ENCODE measurements at places on chromosomes 7 and 10.

- peaks cover 58% of the 10 kb centered on the region for H3K4me1 ChIP-seq
- no peak for DNase-seq
- H3K27ac ChIP-seq, result no peak overlapping the region
- no peaks in the 10 kb centered on the region for H3K27me3 ChIP-seq
- no peak overlapping the region for H3K4me3 ChIP-seq
- peaks cover 5% of the 10 kb centered on the region for H3K36me3 ChIP-seq
These were observed 62.4 kb downstream of the COA1 start for GRCh38 chr7:43666938-43667337.

- peaks cover 19% of the 10 kb centered on the region for H3K27me3 ChIP-seq
- DNase-seq, result no peak
- no peaks in the 10 kb centered on the region for H3K36me3 ChIP-seq
- no peaks in the 10 kb centered on the region for H3K4me1 ChIP-seq
- no peak overlapping the region for H3K4me3 ChIP-seq
These were observed 27.6 kb downstream of the COBL start for GRCh38 chr7:51288896-51289622.

GRCh38 chr7:69282946-69283345, 315.3 kb upstream of the AUTS2 start:
- H3K4me1 ChIP-seq, result no peaks in the 10 kb centered on the region
- no peaks in the 10 kb centered on the region for H3K27me3 ChIP-seq
- H3K4me3 ChIP-seq, result no peak overlapping the region
- no peak for DNase-seq

DNA sequence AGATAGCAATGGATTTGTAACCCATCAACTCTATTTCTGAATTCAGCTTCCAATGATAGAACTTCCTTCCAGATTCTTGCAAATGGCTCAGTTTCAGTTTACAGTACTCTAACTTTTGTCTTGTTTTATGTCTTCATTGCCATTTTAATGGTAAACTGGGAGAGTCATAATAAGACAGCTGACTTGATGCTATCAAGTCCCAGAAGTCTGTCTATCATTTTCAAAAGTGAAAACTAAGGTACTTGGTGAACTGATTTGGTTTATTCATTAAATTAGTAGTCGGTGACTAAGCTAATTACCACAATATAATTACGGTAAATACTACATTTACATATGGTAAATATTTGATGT, 25.0 kb downstream of the RTKN2 start:
- no peak overlapping the region for H3K4me3 ChIP-seq
- H3K36me3 ChIP-seq, result no peaks in the 10 kb centered on the region
- no peak for DNase-seq
- H3K27me3 ChIP-seq, result no peaks in the 10 kb centered on the region

DNA sequence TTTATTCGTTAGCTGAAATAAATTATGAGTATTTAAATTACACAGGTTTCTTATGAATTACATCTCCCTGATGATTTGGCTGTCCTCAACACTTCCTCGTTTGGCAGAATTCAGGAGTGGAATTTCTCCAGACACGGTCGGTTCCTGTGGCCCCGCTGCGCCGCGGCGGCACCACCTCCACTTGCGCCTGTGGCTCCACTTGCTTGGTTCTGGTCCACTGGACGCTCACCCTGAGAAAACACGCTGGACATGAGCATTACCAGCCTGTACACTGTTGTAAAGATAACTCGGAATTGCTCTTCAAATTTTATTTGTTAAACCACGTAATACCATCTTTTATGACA, 85.3 kb downstream of the ZNF33B start:
- H3K4me1 ChIP-seq, result peaks cover 42% of the 10 kb centered on the region
- peaks cover 10% of the 10 kb centered on the region for H3K36me3 ChIP-seq
- no peaks in the 10 kb centered on the region for H3K27me3 ChIP-seq
- H3K27ac ChIP-seq, result peak overlapping the region; percentile 94

DNA sequence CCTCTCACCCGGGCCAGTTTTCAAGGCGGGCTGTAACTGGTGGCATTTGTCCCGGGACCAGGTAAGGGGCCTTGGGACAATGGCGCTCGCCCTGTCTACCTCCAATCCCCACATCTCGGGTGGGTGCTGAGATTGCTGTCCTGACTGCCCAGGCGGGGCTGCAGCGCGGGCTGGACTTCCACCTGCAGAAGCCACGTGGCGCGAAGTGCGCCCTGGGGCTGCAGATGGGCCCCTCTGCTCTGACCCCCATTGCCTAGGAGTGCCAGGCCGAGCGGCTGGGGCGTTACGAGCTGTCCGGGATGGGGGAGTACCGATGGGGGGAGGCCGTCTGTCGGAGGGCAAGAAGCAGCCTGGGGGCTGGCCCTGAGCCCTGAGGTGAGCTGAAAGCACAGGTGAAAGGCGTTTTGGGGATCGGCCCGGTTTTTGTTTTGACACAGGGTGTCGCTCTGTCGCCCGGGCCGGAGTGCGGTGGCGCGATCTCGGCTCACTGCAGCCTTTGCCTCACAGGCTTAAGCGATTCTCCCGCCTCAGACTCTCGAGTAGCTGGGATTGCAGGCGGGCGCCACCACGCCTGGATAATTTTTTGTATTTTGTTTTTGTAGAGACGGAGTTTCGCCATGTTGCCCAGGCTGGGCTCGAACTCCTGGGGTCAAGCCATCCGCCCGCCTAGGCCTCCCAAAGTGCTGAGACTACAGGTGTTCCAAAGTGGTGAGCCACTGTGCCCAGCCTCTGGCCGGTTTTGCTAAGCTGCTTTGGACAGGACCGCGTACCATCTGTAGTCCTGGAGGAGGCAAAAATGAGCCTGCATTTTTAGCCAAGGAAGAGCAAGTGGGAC, at the start of gene SFXN2:
SFXN2 (plus strand) TSS at position 16 of the 835 bp plus-strand sequence. CDS start 12,001 bp downstream, outside the sequence.
- H3K36me3 ChIP-seq, result peaks cover 14% of the 10 kb centered on the region
- H3K4me3 ChIP-seq, result peak within 1 kb of the TSS; percentile 97
- H3K27me3 ChIP-seq, result no peaks in the 10 kb centered on the region
- DNase-seq, result peak; percentile 20
- H3K4me1 ChIP-seq, result peaks cover 48% of the 10 kb centered on the region

DNA sequence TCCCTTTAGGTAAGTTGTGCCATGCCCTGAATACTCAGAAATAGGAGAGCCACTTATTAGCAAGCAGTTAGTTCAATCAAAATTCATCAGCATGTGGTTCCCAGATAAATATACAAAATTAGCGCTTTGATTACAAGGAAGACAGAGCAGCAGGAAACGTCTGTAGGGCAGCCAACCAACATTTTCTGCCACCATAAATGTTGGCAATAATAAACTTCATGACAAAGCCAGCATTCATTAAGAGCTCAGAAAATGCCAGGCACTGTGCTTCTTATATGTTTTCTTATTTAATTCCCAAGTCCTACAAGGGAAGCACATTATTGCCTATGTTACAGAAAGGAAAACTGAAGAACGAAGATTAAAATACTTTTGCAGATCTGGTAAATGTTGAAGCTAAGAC, 22.0 kb upstream of the ABCB5 start:
- no peak overlapping the region for H3K4me3 ChIP-seq
- no peaks in the 10 kb centered on the region for H3K4me1 ChIP-seq
- DNase-seq, result no peak
- H3K27me3 ChIP-seq, result peaks cover 11% of the 10 kb centered on the region

DNA sequence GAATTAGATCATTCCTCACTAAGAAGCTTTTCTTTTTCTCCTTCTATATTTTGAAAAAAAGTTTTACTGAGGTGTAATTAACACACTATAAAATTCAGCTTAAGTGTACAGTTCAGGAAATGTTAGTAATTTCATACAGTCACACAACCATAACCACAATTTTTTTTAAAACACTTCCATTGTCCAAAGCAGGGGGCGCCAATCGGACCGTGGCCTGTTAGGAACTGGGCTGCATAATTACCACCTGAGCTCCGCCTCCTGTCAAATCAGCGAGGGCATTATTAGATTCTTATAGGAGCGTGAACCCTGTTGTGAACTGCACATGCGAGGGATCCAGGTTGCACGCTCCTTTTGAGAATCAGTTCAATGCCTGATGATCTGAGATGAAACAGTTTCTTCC, 427.1 kb downstream of the TFEC start:
- H3K27ac ChIP-seq, result no peak overlapping the region
- DNase-seq, result no peak
- H3K4me3 ChIP-seq, result no peak overlapping the region
- no peaks in the 10 kb centered on the region for H3K27me3 ChIP-seq
- no peaks in the 10 kb centered on the region for H3K4me1 ChIP-seq

DNA sequence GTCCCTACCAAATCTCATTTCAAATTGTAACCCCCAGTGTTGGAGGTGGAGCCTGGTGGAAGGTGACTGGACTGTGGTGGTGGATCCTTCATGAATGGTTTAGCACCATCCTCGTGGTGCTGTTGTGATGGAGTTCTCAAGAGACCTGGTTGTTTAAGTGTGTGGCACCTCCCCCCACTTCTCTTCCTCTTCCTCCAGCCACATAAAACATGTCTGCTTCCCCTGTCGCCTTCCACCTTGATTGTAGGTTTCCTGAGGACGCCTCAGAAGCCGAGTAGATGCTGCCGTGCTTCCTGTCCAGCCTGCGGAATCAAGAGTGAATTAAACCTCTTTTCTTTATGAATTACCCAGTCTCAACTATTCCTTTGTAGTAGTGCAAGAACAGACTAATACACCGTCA, 21.0 kb downstream of the GRB10 start:
- DNase-seq, result no peak
- no peaks in the 10 kb centered on the region for H3K36me3 ChIP-seq
- H3K27ac ChIP-seq, result no peak overlapping the region
- peaks cover 12% of the 10 kb centered on the region for H3K4me1 ChIP-seq
- H3K27me3 ChIP-seq, result no peaks in the 10 kb centered on the region

DNA sequence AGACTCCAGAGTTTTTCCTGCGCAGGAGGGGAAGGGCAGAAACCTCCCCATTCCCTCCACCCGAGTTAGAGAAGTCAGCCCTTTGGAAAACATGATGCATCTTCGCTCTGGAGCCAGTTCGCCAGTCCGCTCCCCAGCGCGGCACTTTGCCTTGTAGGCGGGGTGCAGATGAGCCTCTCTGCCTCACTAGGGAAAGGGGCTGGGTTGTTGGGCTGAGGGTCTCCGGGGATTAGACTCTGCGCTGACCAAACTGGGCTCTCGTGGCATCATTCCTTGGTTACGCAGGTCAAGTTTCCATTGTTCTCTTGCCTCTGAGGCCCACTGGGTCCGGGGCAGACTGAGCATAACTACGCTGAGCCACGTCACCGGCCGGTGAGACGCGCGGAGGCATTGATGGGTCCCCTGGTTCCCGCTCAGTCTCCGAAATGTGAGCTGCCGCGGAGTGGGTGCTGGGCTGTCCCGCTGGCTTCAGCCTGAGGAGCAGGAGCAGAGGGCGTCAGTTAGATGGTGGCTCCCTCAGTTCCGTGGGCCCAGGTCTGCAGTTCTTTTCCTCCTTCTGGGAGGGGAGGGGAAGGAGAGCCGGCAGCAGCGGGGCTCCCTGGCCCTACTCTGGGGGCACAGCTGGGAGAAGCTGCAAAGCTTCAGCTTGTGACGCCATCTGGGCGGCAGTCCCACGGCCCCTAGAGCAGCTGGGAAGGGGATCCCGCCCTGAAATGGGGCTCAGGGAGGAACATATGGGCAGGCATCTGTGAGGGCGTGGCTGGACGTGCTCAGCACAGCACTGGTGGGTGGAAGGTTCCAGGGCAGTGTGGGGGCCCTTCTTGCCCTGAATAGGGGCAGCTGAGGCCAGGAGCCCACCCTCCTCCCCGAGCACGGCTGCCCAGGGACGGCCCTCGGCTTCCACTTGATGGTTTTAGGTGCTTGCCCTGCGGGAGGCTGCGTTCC, 121.3 kb upstream of the BTBD16 start:
- peaks cover 23% of the 10 kb centered on the region for H3K27me3 ChIP-seq
- no peaks in the 10 kb centered on the region for H3K4me1 ChIP-seq
- no peaks in the 10 kb centered on the region for H3K36me3 ChIP-seq
- no peak overlapping the region for H3K27ac ChIP-seq
- no peak for DNase-seq
- H3K4me3 ChIP-seq, result no peak overlapping the region

- no peak for DNase-seq
- H3K4me3 ChIP-seq, result peak overlapping the region; percentile 97
- peak overlapping the region; percentile 94 for H3K27ac ChIP-seq
- H3K27me3 ChIP-seq, result no peaks in the 10 kb centered on the region
- peaks cover 48% of the 10 kb centered on the region for H3K4me1 ChIP-seq
These were observed 1.6 kb downstream of the FAM133B start for GRCh38 chr7:92588561-92588960.

- no peak overlapping the region for H3K4me3 ChIP-seq
- H3K27me3 ChIP-seq, result peaks cover 26% of the 10 kb centered on the region
- peaks cover 16% of the 10 kb centered on the region for H3K4me1 ChIP-seq
- no peak for DNase-seq
- peaks cover 3% of the 10 kb centered on the region for H3K36me3 ChIP-seq
These were observed 86.3 kb downstream of the TBXAS1 start for GRCh38 chr7:139915268-139915863.

- H3K27ac ChIP-seq, result no peak overlapping the region
- H3K27me3 ChIP-seq, result peaks cover 25% of the 10 kb centered on the region
- H3K36me3 ChIP-seq, result no peaks in the 10 kb centered on the region
- no peaks in the 10 kb centered on the region for H3K4me1 ChIP-seq
- DNase-seq, result no peak
These were observed 59.8 kb upstream of the IMMP2L start for GRCh38 chr7:111622084-111622483.

DNA sequence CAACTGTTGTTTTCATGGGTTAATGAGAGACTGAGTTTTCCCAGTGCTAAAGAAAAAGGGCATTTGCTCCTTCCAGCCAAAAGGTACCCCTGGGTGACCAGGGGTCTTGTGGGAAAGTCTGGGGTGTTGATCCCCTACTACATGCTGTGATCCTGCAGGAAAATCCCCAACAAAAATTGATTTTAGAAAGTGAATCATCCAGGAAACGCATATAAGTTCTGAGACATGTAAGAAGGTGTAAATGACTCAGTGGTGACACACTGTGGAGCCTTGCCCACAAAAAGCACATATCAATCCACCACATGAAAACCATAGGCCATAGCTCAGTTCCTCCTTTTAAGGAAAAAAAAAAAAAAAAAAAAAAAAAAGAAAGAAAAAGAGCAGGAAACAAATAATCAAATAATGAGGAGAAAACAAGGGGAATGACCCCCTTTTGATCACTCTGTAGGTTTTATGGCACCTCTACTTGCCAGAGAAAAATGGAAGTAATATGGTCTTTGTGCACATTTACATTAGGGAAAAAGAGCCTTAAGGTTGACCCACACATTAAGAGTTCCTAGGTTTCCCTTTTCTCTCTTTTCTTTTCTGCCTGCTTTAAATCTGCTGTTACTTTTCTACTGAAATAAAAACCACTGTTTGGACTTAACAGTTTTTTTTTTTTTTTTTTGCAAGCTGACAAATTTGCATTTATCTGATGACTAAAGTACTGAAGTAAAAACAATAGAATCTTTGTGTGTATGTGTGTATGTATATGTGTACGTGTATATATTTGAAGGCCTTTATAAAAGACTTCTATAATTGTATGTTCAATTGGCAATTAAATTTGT, 386.0 kb downstream of the KIF20B start:
- H3K4me1 ChIP-seq, result no peaks in the 10 kb centered on the region
- H3K36me3 ChIP-seq, result no peaks in the 10 kb centered on the region
- no peak for DNase-seq
- no peak overlapping the region for H3K27ac ChIP-seq

DNA sequence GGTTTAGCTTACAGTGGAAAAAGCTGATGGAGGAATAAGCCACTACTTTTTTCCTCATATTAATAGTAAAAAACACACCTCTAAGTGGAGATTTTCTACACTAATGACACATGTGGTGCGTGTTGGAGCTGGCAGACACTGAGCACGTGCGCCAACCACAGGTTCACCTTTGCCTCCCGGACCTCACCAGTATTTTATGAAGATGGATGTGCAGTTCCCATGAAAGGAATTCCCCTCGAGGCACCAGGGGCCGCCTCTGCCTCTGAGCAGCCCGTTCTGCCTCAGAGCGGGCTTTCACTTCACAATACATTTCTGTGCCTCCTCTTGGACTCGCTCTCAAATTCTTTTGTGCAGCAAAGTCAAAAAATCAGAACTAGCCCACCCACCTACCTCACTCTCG, 477.5 kb upstream of the ADARB2 start:
- no peak for DNase-seq
- no peaks in the 10 kb centered on the region for H3K36me3 ChIP-seq
- H3K27me3 ChIP-seq, result no peaks in the 10 kb centered on the region
- H3K27ac ChIP-seq, result no peak overlapping the region
- no peaks in the 10 kb centered on the region for H3K4me1 ChIP-seq
- no peak overlapping the region for H3K4me3 ChIP-seq
